NCI-H187 (cell line): ENCODE measurements at places on chromosomes 1 and 21.

DNA sequence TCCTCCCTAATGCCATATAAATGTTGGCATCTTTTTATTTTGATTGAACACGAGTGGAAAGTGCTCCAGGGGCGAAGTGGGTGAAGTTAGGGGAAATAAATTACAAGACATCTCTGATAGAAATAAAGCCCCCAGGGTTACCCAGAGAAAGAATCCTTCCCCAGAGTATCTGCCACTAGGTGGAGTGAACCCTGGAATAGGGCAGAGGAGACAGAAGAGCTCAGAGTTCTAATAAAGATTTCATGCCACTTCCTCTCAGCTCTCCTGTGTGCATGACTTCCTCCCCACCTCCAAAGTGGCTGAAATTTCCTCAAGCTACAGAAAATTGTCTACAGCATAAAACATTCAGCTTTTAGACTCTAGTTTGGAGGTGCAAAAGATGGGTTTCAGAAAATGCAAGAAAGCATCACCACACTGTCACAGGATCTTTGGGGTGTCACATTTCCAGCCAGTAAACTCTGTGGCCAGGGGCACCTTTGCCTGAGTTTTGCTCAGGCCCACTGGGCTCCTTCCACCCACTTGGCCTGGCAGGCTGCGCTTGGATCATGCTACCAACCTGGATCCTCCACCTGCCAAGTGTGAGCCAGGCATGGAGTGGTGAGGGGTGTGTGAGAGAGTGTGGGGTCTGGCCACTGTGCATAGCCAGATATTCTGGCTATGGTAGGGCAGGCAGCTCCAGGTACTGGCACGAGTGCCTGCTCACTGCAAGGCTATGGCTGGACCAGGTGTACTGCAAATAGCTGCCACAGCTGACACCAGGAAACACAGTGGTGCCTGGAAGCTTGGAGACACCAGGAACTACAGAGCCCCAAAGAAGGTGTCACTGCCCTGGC is 208.8 kb upstream of the USP25 start:
- DNase-seq = no peak

DNA sequence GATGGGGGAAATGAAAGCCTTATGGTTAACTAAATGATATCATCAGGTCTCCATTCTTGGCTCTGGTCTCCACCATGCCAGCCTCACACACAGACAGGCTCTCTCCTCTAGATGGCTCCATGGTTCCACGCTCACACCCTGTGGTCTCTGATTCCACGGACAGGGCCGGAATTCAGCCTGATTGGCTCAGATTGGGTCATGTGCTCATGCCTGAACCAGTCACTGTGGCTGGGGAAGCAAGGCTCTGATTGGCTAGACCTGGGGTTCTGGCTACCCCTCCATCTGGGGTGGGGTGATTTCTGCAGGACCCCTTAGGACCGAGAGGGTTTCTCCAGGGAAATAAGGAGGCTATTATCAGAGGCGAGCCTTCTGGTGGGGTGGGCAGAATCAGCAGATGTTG is 277.0 kb downstream of the PTPRU start:
- no peak for DNase-seq

- DNase-seq = no peak
Measured at GRCh38 chr1:221800831-221801230, 58.9 kb upstream of the DUSP10 start.

DNA sequence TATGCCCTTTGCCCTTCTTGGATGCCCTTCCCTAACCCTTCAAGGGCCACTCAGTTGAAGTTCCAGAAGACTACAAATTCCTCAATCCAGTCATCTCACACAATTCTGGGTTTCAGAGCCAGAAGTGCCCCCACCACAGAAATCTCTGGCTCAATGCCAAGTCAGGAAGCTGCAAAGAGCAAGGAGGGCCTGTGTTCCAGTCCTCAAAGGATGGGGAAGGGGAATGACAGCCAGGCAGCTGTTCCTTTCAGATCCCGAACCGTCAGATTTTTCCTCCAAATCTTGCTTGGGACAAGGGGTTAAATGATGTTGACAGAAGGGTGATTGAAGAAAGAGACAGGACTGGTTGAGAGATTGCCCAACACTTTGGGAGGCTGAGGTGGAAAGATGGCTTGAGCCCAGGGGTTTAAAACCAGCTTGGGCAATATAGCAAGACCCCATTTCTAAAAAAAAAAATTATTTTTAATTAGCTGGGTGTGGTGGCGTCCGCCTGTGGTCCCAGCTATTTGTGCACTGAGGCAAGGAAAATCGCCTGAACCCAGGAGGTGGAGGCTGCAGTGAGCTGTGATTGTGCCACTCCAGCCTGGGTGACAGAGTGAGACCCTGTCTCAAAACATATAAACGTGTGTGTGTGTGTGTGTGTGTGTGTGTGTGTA is 716 bp upstream of the HPDL start:
- DNase-seq = no peak

DNA sequence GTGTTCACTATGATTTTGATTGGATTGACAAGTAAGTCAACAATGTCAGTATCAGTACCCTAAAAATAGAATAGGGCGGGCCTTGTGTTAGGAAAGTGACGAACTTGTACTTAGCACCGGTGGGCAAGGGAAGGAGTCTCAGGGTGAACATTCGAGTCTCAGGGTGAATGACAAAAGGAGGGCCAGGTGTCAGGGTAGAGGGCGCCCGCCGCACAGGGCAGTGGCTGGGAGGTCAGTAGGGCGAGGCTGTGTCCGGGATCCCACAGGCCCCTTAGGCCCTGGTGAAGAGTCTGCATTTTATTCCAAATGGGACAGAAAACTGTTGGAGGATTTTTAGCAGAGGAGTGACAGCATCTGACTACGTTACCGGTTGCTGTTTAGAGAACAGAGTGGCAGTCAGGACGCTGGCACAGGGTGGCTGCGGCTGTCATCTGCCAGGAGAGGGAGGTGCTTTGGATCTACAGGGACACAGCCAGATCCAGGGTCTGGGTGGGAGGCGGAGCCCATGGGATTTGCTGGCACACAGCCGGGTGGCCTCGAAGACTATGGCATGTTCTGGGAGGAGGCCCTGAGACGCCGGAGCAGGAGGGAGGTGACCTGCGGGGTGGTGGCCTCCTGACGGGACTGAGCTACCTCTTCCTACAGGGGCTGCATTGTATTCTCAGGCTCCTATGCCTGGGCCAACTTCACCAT is 11.0 kb downstream of the AGTRAP start:
- DNase-seq = no peak

GRCh38 chr1:98672189-98672588 is 10.7 kb downstream of the SNX7 start:
- DNase-seq = no peak

- DNase-seq = no peak
Measured at GRCh38 chr1:216884614-216885229, 161.5 kb upstream of the ESRRG start.

DNA sequence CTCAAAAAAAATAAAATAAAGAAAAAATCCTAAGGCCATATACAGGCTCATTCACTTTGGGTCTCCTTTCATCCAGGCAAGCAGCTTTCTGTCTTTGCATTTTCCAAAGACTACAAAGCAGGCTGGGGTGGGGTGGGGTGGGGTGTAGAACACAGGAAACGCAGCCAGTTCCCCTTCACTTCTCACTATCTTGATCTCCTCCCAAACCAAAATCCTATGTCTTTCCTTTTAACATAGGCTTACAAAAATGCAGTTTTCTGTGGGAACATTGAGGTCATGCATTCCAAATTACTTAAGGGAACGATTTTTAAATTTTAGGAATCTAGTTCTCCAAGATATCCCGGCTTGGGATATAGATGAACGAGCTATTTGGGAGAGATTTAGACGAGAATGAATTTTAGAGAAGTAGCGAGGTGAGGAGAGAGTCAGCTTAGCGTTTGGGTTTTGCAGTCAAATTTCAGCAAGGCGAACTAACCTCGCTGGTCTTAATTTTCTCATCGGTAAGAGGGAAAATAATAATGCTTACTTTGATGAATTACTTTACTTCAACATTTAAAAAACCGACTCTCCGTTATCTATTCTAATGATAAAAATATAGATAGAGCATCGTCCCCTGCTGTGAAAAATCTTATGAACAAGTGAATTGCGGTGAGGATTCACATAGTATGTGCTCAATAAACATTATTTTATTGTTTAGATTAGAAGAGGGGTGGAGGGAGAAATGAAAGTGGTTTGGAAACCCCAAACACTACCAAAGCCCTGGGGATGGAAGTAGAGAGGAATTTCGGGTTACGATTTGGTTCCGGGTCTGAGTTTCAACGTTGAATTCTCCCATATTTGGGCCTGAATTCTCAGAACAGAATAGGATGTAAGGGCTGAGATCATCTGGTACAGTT is 735 bp upstream of the STX12 start:
- DNase-seq = no peak

DNA sequence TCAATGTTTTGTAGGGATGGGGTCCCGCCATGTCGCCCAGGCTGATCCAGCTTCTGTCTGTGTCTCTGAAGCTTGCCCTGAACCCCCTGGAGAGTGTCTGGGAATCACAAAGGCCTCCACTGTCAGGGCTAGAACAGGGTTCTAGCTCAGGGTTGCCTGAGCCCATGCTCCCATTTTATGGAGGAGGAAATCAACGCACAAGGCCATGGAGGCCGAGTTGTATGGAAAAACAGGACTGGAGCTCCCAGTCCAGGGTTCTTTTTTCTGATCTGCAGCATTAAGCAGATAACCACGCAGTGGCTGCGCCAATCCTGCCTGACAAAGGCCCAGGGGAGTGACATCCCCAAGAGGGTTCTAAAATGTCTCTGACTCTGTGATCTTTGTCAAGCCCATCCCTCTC is 67.6 kb upstream of the NBPF3 start:
- DNase-seq = no peak

DNA sequence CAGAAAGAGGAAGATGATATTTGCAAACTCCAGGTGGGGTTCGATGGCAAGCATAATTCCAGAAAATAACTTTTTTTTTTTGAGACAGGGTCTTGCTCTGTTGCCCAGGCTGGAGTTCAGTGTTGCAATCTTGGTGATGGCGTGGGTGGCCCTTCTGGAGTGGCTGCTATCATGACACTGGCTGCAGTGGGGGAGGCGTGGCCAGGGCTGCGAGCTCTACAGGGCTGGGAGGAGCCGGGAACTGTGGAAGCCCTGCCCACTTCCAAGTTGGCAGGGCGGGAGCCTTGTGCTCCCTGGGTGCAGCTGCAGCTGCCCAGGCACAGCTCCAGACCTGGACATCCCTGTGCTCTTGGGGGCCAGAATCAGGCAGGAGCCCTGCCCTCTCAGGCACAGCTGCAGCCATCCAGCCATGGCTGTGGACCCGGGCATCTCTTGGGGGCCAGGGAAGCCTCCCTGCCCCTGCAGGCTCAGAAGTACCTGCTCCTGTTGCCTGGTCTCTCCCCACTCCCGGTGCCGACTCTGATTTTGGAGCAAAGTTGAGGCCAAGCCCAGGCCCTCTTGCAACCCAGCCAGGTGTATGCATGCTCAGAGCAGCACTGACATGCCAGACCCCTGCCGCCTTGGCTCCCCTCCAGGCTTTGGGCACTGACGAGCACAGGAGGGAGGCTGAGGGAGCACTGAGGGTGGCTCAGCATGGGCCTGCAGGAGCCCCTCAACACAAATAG is 7.2 kb upstream of the BCL10 start:
- no peak for DNase-seq

DNA sequence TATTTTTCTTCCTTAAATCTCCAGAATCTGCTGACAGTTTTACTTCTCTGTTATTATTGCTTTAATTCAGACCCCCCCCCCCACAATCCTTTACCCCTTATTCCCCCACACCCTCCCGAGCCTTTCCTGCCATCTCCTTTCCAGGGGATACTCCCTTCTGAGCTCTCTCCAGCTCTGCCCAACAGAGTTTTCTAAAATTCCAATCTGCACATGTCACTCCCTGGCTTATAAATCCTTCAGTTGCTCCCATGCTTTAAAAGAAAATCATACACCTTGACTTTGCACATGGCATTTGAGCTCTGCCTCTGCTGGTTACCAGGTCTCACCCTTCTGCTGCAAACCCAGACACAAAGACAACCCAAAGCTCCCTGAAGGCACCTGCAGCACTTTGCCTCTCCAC is 11.7 kb upstream of the EPS8L3 start:
- no peak for DNase-seq

- DNase-seq = no peak
Measured at GRCh38 chr1:114745291-114745690, 12.5 kb downstream of the CSDE1 start.

GRCh38 chr1:91499904-91500755 is 521 bp upstream of the CDC7 start:
- no peak for DNase-seq
